CD4-positive, alpha-beta T cell treated with Interleukin-1 beta for 1 hour (primary cell): ENCODE measurements at places on chromosomes 2 and 18.
A peak's percentile ranks its signal among the peaks of the same experiment; 100 is the strongest.

- no peak for DNase-seq
Observed at GRCh38 chr2:202885190-202885589, 13.6 kb upstream of the ICA1L start.

- DNase-seq, result no peak
Observed at GRCh38 chr2:133484106-133484505, 84.2 kb downstream of the NCKAP5 start.

GRCh38 chr2:162676515-162676914 is 162.1 kb downstream of the KCNH7 start:
- no peak for DNase-seq

- DNase-seq, result peak; percentile 51
Observed at GRCh38 chr18:21134895-21135294, 23.3 kb upstream of the ROCK1 start.

DNA sequence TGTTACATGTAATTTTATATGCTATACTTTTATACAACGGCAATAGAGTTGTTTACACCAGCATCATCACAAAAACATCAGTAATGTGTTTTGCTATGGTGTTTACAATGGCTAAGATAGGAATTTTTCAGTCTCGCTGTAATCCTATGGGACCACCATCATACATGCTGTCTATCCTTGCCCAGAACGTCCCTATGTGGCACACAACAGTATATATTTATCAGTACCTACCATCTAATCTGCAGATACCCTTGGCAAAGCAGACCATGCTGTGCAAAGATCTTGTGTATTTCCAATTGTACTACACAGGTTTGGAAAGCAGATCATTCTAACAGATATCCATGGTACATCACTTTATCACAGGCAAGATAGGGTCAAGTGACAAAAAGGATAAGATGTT is 15.3 kb downstream of the RPL31 start:
- DNase-seq, result no peak

- DNase-seq, result no peak
Observed at GRCh38 chr2:12556762-12557161, 160.0 kb upstream of the TRIB2 start.

DNA sequence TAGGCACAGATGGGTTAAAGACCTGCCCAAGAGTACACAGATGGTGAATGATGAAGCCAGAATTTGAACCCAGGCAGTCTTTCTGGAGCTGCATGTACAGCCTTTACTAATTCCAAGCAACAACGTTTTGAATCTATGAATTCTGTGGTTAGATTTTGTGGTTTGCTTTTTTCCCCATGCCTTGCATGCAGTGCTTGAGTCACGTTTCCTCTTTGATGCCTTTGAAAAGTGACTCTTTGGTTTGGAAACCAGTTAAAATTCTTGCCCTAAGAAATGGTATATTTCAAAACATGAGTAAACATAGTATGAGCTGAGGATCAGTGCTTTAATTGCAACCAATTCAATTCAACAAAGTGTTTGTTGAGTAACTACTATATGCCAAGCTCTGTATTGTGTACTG is 48.2 kb upstream of the PPM1B start:
- peak; percentile 5 for DNase-seq

- no peak for DNase-seq
Observed at GRCh38 chr2:68195096-68195495, 37.4 kb downstream of the PNO1 start.

DNA sequence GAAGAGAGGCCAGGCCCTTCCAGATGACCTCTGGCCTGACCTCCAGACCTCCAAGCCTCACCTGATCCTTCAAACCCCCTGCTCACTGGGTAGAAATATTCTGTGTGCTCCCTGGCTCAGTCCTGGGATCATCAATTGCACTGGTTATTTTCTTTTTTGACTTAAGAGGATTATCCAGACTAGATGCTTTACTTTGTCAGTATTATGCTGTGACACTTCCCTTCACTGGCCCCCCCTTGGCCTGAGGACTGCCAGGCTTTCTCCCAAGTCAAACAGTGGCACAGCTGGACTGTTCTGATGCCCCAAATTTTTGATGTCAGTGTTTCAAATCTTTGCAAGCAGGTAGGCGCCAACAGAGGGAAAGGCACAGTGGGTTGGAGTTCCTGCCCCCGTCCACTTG is 156.3 kb upstream of the SKOR2 start:
- no peak for DNase-seq

DNA sequence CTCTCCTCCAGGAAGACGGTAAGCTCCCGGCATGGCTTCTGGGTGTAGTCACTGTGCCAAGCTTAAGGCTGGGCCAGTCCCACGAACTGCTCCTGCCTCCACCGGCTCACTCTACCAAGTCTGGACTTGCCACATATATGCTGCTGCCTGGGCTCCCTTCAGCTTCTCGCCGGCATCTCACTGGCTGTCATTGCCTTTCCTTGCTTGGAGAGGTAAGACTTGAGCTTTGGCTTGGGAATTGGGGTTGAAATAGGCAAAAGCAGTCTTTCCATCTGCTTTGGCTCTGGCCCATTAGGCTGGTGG is 481.0 kb downstream of the TGIF1 start:
- DNase-seq, result no peak
